Activated naive CD8-positive, alpha-beta T cell treated with anti-CD3 and anti-CD28 coated beads, Interleukin-2, amount 10 ng/mL, durations not matched to agents 7 days and 5 days (primary cell): ENCODE measurements at places on chromosomes 3 and 15. TPM values are rescaled to one million over a fixed set of nuclear protein-coding genes. Genes with fewer than 3 reads are reported as not detected.

Gene IL16
- 281 TPM for total RNA-seq

Gene SLC51B
- total RNA-seq: not detected

- no peak for DNase-seq
Measured at GRCh38 chr3:29606416-29606815, 325.5 kb downstream of the RBMS3 start.

GRCh38 chr15:79004336-79004735 is 59.5 kb upstream of the CTSH start:
- no peak for DNase-seq

DNA sequence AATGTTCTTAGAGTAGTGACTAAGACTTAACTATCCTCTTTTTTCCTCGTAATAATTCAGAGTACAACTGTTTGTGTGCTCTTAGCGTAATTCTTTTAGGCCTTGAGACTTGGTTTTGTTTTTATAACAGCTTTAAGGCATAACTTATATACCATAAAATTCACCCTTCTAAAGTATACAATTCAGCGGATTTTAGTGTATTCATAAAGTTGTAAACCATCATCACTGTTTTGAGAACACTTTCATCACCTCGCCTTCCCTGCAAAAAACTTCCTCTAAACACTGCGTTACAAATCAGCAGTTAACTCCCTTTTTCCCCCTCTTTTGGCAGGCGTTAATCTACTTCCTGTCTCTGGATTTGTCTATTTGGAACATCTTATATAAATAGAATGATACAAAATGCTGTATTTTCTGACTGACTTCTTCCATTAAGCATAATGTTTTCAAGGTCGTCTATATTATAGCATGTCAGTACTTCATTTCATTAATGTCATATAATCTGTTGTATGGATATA is 18.7 kb downstream of the DNAJC13 start:
- no peak for DNase-seq

DNA sequence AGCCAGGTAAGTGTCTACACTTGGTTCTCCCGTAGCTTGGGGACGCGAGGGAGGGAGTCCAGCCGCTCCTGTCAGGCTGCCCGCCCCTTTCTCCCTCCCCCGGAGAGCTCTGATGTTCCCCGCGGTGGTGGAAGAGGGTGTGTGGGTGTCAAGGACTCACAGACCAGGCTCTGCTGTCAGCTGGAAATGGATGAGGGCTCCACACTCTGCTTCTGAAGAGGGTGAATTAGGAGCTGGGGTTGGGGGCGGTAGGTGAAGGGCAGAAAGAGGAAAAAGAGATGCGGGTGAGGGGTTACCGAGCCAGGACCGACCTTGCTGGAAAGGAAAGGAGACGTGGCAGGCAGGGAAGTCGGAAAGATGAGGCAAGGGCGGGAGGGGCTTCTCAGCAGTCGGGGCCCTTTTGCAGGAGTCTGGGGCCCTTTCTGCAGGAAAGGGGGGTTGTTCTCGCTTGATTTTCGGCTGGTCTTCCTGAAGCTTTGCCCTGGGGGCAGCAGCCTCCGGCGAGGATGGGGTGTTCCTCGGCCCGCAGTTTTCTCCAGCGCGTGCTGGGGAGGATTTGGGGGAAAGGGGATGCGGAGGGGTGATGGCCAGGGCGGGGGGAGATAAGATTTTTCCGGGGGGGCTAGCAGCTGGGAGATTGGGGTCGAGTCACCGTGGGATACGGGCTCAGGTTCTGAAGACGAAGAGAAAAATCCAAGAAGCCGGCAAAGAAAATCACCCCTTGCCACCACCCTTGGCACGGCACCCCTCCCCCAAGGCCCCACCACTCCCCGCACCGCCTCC is 602 bp upstream of the BAHD1 start:
- peak; percentile 55 for DNase-seq

DNA sequence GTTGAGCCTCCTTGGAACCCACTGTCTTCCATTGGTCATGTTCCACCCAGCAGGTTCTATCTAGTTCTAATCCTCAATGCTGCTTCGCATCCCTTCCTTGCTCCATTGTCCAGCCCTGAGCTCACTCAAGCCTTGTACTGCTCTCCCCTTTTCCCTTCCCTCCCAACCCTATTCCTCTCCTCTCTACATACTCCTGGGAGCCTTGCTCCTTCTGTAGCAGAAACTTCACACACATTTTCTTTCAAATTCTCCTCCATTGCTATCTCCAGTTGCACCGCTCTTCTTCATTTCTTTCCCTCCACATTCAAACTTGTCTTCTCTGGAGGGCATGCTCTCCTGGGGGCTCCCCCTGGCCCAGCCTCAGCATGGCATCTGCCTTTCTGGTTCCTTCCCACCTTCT is 14.5 kb downstream of the NR1I2 start:
- DNase-seq: no peak

GRCh38 chr3:197793247-197793646 is 2.2 kb downstream of the LRCH3 start:
- DNase-seq: no peak

- DNase-seq: no peak
Measured at GRCh38 chr3:59654123-59654479, 604.3 kb upstream of the CFAP20DC start.

- DNase-seq: no peak
Measured at GRCh38 chr3:60698117-60698516, 553.1 kb downstream of the FHIT start.
